CD4-positive, alpha-beta T cell treated with Interleukin-4 for 4 hours (primary cell): ENCODE measurements at places on chromosomes 6 and 20.

GRCh38 chr20:42313704-42314103, 695.5 kb upstream of the CHD6 start:
- no peak for DNase-seq

GRCh38 chr20:6909608-6910007, 142.1 kb downstream of the BMP2 start:
- DNase-seq, result no peak

DNA sequence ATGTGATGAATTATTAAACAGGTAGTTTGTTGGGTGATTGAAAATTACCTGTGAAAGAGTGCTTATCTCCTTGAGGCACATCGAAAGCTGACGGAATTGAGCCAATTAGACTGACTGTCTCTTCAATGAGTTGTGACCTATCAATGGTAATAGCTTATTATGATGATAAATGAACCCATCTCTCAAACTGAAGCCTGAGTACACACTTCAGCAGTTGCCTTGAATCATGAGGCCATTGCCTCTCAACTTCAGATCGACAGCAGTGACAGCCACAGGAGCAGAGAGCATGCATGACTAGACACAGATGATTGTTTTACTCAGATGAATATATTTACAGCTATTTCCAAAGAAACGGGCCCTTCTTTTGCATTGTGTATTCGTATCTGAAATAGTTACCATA, 323.9 kb downstream of the LAMA2 start:
- no peak for DNase-seq

DNA sequence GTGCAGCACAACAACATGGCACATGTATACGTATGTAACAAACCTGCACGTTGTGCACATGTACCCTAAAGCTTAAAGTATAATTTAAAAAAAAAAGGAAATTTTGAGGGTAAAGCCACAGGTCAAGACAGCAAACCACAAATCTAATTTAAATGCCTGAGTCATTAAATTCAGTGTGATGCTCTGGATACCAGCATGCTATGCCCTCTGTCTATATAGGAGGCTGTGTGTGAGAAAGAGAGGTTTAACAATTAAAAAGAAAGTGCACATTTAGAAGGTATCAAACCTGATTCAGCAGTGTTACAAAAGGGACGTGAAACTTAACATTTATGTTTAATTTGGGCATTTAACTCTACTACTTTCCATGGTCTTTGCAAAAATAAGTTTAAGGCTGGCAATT, 276.3 kb downstream of the ADGRB3 start:
- no peak for DNase-seq

- no peak for DNase-seq
These were observed 75.9 kb downstream of the PHACTR3 start for GRCh38 chr20:59680148-59680650.

GRCh38 chr20:1788044-1788443, 107.2 kb upstream of the SIRPA start:
- no peak for DNase-seq
